Renal pelvis (tissue), 12 donors: ENCODE measurements at places on chromosomes 2 and 18. TPM values are rescaled to one million over a fixed set of nuclear protein-coding genes. Genes with fewer than 3 reads are reported as not detected.

Gene SNTG2
- polyA plus RNA-seq, result 3.7 TPM

Gene GALNT13
- polyA plus RNA-seq, result 1.4 TPM

Gene UPP2
- 7.2 TPM for polyA plus RNA-seq

Gene TRPM8
- 0.43 TPM for polyA plus RNA-seq

Gene LRRTM1
- 41.7 TPM for polyA plus RNA-seq

Gene AFTPH
- polyA plus RNA-seq, result 61.6 TPM

DNA sequence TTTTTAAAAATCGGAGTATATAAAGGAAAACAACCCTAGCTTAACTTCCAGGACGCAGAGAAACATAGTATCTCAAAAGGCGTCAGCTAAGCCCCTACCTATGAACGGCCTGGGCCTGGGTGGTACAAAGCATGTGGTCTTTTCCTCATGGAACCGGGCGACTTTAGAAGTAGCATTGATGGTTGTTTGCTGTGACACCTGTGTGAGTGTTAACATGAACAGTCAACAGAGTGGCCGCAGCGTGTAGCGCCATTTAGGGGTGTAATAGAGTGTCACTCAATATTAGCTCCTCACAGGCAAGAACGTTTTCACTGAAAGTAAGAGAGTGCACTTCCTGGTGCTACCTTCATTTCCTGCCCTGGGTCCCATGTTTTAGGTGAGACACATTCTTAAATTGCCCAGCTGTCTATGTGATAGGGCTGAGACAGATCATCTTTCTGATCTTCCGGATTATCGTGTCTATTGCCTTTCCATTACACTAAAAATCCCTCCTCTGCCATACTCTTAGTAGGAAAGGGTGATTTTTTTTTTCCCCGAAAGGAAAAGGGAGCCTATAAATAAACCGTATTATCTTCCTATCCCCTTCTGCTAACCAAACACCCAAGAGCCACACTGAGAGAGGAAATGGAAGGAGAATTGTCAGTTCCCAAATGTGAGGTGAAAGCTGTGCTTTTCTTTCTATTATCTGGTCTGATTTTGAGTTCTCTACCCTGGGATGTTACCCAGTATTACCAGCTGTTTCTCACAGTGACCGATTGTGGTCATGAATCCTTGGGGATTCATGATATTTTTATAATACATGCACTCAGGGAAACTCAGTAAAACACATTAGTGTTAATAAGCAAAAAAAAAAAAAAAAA, 1.3 kb downstream of the GORASP2 start:
- DNase-seq, result peak; percentile 29

DNA sequence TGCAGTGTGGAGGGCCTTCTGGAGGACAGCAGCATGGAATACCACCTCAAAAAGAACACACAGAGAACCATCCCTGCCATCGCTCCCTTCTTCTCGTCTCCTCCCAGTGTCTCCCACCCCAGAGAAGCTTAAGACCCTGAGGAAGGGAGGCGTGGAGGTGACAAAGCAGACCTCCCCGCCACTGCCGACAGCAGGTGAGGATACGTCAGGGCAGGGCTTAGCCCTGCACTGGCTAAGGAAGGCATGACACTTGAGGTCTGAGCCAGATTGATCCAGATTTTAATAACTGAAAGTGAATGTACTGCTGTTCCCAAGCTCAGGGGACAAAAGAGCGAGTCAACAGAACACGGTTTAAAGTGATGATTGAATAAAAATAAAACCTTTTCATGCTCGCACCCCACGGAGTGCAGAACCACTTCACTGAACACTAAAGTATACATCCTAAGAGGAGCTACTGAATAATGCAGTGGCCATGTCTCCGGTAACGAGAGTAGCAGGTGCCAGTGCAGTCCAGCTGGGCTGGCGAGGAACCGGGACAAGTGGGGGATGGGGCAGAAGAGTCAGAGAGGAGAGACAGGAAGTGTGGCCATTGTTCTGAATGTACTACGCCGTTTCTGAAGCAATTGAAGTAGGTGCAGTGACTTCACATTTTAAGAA, 391.0 kb downstream of the CDH2 start:
- no peak for DNase-seq

DNA sequence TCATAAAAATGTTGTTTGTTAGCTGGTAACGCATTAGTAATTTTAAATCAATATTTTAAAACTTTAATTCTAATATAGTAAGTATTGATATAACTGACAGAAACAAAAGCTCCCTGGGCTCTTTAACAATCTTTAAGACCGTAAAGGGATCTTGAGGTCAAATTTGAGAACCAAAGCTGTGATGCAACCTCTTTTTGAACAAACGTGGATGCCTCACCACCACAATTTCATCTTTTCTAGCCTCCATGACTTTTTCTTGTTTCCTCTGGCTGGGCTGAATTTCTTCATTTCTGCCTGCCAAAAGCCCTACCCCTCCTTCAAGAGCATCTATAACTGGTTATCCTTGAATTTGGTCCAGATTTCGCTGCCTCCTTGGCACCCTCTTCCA, 563 bp upstream of the POLE4 start:
- no peak for DNase-seq

GRCh38 chr2:16494836-16495508, 170.7 kb downstream of the CYRIA start:
- no peak for DNase-seq

DNA sequence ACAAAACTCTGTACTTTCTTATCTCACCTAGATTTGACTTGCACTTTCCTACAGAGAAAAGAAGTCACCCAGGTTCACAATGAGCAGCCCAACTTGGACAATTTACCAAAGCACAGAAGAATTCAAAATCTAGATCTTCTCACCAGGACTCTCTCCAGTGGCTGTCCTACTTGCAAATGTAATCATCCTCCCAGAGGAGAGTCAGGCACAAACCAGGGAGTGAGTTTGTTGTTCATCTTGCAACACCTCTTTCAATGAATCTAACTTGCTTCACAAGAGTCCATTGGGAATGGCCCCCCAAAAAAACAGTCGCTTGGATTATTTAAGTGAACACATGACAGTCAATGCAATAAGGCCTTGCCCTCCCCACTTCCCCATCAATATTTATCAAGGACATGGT, 144.6 kb downstream of the ATL2 start:
- DNase-seq, result no peak

GRCh38 chr2:55232863-55233657, 572 bp downstream of the RPS27A start:
- DNase-seq, result peak; percentile 5

DNA sequence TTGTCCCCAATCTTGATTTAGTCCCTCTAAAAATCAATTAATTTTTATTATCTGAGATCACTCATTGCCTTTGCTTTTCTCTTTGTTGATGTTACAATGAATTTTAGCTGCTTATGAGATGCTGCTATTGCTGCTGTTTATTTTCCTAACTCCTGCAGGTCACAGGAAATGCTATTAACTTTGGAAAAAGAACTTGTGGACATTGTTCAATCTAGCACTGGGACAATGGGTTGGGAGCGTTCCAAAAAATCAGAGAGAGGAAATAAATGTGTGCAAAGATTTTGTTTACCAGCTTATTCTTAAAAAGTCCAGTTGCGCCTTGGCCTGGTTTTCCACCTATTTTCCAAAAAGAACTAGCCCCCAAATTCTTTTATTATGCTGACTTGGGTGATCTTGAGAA, 268.3 kb downstream of the PTH2R start:
- DNase-seq, result peak; percentile 36

GRCh38 chr18:58896268-58896667, 31.6 kb downstream of the ZNF532 start:
- no peak for DNase-seq

GRCh38 chr2:197215748-197216360, 94.7 kb downstream of the ANKRD44 start:
- DNase-seq, result no peak

GRCh38 chr18:21064347-21064746, 47.3 kb downstream of the ROCK1 start:
- DNase-seq, result no peak

- DNase-seq, result no peak
These were observed 46.2 kb upstream of the ITGAV start for GRCh38 chr2:186543561-186544131.

GRCh38 chr2:222136106-222136630, 162.6 kb downstream of the PAX3 start:
- DNase-seq, result no peak

DNA sequence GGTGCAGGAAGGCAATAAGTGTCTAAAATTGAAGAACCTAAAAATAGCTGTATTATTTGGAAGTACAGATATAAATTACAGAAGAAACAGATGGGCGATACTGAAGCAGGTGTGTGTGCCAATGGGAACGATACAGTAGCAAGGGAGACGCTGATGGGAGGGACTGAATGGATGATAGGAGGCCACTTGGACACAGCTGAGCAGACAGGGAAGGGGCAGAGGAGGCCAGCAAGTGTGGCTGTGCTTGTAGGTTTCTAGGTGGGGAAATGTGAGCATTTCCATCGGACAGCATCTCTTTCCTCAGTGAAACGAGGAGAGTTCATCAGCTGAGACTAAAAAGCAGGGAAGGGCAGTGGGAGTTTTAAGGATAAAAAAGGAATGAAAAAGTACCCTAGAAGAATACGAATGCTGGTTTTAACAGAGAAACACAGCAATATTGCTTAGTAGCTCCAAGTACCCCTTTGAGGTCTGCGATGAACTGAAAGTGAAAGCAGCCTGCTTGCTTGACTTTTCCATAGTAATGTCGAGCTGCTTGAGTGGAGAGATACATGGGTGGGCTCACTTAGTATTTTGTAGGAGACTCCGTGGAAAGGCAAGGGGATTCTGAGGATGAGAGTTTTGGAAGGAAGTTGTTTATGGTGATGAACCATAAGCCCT, 91.7 kb upstream of the EPC2 start:
- DNase-seq, result no peak

DNA sequence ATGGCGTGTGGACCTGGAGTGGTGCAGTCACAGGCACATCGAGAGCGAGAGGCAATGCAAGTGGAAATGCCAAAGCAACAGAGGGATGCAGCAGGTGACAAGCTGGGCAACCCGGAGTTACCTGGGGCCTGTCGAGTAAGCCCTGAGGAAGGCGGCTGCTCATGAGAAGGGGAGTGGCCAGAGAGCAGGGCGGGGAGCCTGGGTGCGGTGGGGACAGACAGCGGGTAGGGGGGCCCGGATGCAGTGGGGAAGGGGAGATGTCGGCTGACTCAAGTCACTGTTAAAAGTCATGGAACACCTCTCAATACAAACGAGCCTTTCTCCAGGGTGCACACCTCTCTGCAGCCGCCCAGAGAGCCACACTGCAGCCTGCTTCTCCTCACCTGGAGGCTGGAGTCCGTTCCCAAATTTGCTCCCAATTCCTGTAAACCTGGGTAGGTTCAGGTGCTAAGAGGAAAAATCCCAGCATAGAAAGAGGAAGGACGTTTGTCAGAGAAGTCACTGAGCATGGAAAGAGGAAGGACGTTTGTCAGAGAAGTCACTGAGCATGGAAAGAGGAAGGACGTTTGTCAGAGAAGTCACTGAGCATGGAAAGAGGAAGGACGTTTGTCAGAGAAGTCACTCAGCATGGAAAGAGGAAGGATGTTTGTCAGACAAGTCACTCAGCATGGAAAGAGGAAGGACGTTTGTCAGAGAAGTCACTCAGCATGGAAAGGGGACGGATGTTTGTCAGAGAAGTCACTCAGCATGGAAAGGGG, 71.7 kb upstream of the TWIST2 start:
- no peak for DNase-seq

DNA sequence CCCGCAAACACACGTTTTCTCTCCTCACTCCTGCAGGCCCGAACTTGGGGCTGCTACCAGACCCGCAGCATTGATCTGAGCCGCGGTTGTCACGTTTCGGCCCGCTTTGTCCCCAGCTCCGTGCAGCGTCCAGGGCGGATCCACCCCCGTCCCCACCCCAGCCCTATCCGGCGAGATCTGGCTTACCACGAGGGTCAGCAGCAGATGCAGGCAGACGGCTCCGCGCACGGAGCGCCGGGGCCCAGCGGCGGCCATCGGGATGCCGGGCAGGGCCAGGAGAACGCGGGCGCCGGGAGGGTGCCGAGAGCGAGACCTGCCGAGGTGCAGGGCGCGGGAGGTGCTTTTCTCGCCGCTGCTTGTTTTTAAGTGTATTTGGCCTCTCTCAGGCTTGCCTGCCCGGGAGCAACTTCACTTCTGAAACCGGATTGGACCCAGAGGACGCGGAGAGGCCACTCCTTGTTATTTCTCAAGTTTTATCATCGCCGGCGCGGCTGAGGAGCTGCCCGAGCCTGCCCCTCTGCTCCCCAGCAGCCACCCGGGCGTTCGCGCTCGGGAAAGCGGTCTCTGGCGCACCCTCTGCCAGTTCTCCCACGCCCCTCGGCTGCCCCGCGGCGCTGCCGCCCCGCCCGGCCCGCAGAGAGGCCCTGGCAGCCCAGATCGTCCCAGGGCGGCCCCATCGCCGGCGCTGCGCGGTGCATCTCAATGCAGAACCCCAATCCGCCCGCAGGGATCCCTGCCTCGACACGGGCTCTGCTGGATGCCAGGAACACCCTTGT, at the start of gene DSC3:
DSC3 (minus strand) TSS at position 337 of the 776 bp plus-strand sequence; CDS start at position 255, 82 bp downstream.
- peak; percentile 37 for DNase-seq

DNA sequence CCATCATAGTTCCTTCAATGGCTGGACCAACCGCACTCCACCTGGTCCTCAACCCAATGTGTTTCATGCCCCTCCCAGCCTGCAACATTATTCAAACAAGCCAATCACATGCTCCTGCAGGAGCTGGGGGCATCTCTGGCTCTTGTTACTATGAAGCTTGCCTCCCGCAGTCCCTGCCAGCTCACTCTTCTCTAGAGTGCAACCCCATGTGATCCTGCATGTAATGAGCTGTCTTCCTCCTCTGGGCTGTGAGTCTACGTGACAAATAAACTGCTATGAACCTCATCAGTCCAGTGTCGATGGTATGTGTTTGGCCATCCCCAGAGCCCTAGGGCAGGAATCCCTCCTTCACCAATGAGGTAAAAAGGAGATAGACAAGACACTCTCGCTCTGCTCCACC, 15.8 kb upstream of the BOD1L2 start:
- DNase-seq, result no peak

DNA sequence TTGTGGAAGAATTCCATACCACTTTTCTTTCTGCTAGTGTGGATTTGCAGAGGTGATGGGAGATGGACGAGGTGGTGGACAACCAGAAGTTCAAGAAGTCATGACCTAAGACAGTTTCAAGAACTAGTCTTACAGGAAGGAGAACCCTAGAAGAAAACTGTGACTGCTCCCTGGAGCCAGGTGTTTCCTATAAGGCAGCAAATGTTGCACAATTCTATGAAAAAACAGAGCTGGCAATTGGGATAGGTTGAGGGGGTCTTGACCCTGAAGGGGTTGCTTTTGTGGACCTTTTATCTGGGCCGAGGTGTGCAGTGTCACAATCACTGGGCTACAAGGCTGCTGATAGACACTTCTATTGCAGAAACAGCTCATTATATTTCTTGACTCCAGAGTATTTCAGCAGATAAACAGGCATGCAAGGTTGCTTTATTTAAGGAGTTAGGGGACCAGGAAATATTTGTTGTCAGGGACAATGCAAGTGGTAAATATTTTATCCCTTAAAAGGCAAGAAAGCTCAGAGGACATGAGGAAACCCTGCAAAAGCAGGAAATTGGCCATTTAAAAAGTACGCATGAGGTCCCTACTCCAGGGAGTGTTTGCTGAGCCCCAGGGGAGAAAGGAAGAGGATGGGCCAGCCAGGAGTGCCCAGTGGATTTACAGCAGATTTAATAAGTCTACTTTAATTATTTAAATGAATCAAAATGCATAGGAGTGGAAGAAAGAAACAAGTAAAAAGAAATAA, 22.9 kb downstream of the APCDD1 start:
- no peak for DNase-seq
